Stimulated activated CD8-positive, alpha-beta memory T cell treated with anti-CD3 and anti-CD28 coated beads, Interleukin-7, amount 100 ng/mL, for 1 hour (primary cell): ENCODE measurements at places on chromosomes 5 and 9.

- no peak for DNase-seq
These were observed 407.4 kb upstream of the TLE4 start for GRCh38 chr9:79164406-79164805.

- DNase-seq: no peak
These were observed 186.0 kb upstream of the KLF4 start for GRCh38 chr9:107675351-107676259.

DNA sequence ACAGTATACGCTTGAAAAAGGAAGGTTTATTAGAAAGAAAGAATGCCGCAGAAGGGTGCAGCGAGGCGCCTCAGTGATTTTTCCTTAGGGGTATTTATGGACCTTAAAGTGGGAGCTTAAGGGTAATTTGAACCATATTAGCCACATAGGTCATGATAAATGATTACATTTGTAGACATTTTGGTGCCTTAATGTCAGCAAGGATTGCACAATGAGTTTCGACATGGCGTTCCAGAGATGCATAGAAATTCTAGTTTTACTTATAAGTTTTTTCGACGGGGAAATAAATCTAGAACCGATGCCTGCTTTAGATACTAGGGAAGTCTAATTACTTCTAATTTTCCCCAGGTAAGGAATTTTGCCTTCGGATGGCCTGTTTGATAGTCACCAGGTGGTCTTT, 20.7 kb upstream of the PANK3 start:
- DNase-seq: no peak

DNA sequence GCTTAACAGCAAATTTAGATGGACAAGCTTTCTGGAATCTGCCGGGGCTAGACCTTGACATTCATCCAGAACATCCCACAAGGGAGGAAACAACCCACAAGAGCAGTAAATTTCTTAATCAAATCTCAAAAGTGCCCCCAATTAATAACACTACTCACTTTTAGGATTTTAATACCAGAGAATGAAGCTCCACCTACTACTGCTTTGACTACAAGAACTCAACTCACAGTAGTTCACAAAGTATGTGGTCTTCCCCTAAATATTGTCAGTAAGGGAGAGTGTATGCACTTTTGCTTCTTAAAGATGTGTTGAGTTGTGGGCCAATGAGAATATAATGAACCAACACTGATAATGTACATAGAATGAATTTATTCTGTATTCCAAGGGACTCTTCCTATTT, 94.7 kb downstream of the EBF1 start:
- DNase-seq: no peak

GRCh38 chr5:24232041-24232440, 412.7 kb downstream of the CDH10 start:
- no peak for DNase-seq

- no peak for DNase-seq
These were observed 24.1 kb downstream of the WWC1 start for GRCh38 chr5:168315416-168316138.
